ENCODE measurements at places on chromosomes 3 and 15.
A peak's percentile ranks its signal among the peaks of the same experiment; 100 is the strongest.

DNA sequence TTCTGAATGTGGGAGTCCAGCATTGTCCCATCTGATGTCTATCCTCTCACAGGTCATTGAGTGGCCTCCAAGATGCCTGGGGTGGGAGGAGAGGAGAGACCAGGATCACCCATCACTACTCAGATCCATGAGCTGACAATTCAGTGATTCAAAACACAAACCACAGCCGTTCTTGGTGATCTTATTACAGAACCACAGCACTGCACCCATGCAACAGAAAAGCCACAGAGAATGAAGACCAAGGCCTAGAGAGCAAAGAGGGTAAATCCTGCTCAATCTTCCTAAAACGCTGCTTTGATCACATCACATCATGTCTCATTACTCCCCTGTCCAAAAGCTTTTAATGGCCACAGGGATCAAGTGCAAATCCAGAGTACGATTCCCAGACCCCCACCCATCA, 23.5 kb downstream of the ANP32A start:
- no peak for DNase-seq

- no peak for DNase-seq
Observed at GRCh38 chr15:78550815-78551214, 10.6 kb downstream of the PSMA4 start.

GRCh38 chr3:65181391-65181871, 493.6 kb upstream of the ADAMTS9 start:
- DNase-seq: no peak

- no peak for DNase-seq
Observed at GRCh38 chr3:112745567-112746248, 101.0 kb downstream of the CD200R1L start.

DNA sequence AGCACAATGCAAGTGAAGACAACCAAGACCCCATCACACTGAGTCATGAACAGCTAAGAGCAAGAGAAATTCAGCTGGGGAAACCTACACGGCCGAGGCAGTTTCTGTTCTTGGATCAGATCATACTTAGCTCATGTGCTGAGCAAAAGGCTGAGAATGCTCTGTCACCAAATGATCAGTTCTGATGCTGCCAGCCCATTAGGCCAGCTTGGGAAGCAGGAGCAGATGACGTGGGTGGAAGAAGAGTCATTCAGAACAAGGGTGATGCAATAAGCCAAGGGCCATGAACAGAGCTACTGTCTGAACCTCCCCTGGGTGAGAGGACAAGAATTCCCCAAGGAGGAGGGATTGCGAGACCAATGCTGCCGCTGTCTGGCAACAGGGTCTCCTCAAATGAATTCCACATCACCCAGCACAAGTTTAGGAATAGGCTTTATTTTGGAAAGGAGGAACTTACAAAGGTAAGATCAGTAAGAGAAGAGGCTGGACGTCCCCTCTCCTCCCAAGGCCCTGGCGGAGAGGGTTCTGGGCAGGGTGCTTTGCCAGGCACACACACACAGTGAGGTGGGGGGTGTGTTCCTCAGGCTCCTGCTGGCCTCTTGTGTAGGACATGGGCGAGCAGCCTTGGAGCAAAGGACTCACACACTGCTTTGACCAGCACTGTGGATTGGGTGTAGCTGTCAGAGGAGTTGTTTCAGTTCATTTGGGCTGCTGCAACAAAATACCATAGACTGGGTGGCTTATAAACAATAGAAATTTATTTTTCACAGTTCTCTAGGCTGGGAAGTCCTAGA, 65.6 kb upstream of the CTXND1 start:
- DNase-seq: no peak

DNA sequence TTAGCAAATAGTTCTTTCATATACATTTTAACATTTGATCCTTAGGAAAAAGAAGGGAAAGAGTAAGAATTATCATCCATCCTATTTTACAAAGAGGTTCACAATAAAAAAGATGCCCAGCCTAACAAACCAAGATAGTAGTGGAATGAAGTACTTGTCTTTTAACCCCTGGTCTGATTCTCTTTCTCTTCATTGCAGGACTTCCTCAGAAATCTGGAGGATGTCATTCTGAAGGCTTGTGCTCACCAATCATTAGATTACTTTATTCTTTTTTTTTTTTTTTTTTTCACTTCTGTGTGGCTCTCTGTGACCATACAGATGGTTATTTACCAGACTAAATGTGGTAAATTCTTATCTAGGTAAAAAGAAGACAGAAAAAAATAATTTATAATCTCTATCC, 7.0 kb downstream of the HDGFL3 start:
- no peak for DNase-seq

- DNase-seq: no peak
Observed at GRCh38 chr3:122003606-122004005, 18.4 kb downstream of the ILDR1 start.

- DNase-seq: no peak
Observed at GRCh38 chr15:28961391-28961790, 75.6 kb downstream of the APBA2 start.

DNA sequence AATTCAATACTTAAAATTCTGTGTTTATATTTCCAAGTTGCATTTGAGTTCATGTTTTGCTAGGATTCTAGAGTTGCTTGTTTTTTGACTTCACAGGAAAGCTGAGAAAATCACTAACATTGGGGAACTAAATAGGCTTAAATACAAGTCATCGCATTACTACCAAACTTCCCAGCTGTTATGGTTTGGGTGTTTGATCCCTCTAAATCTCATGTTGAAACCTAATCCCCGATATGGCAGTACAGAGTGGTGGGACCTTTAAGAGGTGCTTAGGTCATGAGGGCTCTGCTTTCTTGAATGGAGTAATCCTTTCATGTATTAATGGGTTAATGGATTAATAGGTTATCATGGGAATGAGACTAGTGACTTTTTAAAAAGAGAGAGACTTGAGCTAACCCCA, 77.2 kb upstream of the ARPP21 start:
- DNase-seq: no peak

GRCh38 chr3:46538803-46539442, 27.2 kb downstream of the LRRC2 start:
- DNase-seq: peak; percentile 80

DNA sequence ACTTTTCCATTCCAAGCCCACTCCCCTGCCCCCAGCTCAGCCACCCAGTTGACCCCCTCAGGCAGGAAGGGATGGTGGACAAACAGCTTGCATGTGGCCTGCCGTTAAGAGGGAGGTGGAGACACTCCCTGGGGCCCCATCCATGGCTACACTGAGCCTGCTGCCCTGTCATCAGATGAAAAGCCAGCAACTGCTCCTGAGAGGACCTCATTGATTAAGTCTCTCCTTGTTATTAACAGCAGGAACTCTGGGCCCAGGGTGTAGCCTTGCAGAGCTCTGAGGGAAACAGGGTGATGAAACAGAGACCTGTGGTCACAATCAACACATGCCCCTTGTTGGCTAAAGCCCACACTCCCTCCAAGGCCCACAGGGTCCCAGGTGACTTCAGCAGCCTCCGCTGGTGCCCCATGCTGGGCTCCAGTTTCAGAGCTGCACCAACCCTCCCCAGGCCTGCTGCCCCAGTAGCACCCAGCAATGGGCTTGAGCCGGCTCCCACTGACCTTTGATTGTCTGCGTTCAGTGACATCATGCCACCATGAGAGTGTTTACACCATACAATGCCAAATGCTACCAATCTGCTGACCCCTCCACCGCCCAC, 22.3 kb upstream of the TLE3 start:
- DNase-seq: no peak

- DNase-seq: no peak
Observed at GRCh38 chr15:69756440-69756839, 303.8 kb downstream of the RPLP1 start.

DNA sequence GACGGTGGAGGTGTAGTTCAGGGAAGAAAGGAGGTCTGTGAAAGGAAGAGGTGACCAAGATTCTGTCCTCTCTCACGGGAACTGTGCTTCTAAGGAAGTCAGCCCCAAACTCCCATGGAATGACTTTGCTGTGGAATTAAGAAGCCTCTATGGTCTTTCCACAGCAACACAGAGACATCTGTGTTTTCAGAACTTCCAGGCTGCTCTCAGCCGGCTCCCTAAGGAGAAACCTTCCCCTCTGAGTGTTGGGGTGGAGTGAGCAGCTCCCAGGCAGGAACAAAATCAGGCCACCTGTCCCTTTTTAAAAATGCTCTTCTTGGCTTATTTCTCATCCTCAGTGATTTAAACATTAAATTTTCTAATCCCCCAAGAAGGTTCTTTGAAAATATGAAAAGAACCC, 53.3 kb upstream of the SNRK start:
- no peak for DNase-seq

DNA sequence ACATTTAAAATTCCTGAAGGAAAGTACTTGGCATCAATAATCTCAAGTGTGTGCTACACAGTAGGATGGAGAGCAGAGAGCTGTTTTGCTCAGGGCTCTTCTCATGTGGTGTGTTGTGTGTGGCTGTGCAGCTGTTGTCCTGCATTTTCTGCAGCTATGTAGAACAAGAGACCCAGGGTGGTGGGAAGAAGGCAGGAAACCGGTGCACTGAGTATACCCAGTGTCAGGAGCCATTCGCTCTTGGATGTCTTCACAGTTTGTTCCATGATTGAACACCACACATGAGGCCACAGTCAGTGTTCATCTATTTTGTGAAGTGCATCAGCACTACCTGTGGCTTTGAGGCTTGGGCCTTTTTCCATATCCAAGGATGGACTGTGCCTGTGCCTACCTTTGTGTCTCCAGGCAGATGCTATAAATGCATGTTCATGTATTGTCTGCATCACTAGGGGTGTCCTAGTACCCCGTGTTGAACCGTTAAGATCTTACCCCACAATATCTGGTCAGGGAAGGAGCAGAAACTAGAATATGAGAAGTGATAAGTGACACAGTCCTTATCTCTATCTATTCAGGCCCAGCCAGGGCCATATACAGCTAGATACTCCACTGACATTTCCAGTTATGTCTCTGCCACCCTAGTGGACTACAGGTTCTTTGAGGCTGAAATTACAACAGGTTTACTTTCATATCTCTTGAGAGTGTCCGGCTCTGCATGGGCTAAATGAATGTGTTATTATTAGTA, 194.3 kb downstream of the NR2F2 start:
- DNase-seq: no peak

DNA sequence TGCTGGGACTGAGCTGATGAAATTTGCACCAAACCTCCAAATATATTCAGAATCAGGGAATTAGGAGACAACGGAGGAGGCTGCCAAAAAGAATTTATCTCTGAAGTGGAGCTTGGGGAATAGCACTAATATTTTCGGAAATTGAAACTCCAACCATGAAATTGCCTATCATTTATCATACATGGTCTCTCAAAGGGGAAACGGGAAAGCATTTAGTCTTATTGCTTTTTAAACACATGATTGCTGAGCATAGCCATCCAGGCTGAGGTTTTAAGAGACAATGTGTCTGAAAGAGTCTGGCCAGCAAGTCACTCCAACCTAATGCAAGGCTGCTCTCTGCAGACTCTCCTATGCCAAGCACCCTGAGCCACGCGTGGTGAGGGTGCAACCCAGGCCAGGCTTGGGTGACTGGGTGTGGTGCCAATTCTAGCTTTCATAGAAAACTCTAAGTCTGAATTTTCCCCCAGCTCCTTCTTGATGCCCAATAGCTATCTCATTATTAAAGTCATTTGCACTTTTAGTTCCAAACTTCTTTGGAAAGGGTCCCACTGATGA, 200.2 kb downstream of the RPLP1 start:
- DNase-seq: no peak

GRCh38 chr15:36278219-36278618, 301.2 kb upstream of the CDIN1 start:
- DNase-seq: no peak

GRCh38 chr3:101611023-101611422, 37.0 kb downstream of the PCNP start:
- peak; percentile 14 for DNase-seq

GRCh38 chr15:32974691-32975090, 219.8 kb downstream of the FMN1 start:
- DNase-seq: no peak

- no peak for DNase-seq
Observed at GRCh38 chr3:102511639-102512038, 76.8 kb downstream of the ZPLD1 start.

- no peak for DNase-seq
Observed at GRCh38 chr15:71116366-71116765, 1.1 kb downstream of the THSD4 start.

DNA sequence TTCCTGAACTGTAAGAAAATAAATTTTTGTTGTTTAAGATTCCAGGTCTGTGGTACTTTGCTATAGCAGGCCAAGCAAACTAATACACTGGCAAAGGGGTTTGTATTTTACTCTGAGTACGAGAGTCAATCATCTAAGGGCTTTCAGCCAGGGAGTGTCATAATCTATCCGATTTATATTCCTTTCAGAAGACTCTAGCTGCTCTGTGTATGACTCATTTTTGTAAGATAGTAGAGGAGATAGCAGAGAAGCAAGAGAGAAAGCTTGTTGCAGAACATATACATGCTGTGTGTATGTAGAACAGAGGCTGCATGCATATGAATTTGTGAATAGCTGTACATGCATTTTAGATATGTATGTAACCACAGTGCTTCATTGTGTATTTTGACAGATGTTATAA, 577.9 kb upstream of the EPHA6 start:
- no peak for DNase-seq

GRCh38 chr3:64072126-64072525, 48.8 kb upstream of the PSMD6 start:
- no peak for DNase-seq

- no peak for DNase-seq
Observed at GRCh38 chr3:191120447-191121298, 78.4 kb upstream of the OSTN start.

DNA sequence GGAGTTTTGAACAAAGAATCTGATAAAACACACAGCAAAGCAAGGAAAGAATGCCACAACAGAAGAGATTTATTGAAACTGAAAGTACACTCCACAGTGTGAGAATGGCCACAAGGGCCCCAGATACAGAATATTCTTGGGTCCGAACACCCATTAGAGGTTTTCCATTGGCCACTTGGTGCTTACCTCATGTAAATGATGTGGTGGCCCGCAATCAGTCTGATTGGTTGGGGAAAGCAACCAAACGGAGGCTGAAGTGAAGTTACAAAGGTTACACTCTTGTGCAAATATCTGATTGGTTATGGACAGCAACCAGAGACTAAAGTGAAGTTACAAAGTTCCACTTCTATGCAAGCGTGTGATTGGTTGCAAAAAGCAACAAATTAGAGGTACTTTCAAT, 20.4 kb downstream of the NSUN3 start:
- DNase-seq: no peak

DNA sequence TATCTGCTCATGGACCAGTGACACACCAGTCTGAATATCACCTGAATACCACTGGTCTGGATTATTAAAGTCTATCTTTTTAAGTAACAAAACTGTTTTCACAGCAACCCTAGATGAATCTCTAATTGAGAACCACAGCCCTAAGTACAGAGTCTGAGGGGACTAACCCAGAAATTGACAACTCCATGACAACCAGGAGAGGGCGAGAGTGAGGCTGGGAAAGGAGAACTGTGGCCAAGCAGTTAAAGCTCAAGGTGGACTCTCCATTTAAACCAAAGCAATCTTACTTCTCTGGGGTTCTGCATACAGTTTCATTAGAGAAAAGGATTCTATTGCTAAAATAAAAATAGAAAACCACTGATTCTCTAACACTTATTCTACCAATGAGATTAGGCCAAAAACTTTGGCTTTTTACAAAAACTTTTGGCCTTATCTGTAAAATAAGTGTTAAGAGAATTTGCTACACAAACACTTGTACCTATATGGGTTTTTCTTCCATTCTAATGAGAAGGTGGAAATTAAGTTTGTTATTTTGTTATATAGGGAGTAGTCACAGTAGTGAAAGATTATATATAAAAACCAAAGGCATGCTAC, 11.4 kb downstream of the NEK10 start:
- DNase-seq: peak; percentile 37

- no peak for DNase-seq
Observed at GRCh38 chr3:112718516-112718915, 77.6 kb upstream of the CCDC80 start.

GRCh38 chr15:75928680-75929608, 25.3 kb downstream of the FBXO22 start:
- peak; percentile 9 for DNase-seq

All from germinal center (tissue), 1 donor.